Fibroblast of pulmonary artery (primary cell): ENCODE measurements at places on chromosomes 5 and 9.

- no peak for DNase-seq
Measured at GRCh38 chr5:8633259-8633658, 764.3 kb downstream of the MTRR start.

DNA sequence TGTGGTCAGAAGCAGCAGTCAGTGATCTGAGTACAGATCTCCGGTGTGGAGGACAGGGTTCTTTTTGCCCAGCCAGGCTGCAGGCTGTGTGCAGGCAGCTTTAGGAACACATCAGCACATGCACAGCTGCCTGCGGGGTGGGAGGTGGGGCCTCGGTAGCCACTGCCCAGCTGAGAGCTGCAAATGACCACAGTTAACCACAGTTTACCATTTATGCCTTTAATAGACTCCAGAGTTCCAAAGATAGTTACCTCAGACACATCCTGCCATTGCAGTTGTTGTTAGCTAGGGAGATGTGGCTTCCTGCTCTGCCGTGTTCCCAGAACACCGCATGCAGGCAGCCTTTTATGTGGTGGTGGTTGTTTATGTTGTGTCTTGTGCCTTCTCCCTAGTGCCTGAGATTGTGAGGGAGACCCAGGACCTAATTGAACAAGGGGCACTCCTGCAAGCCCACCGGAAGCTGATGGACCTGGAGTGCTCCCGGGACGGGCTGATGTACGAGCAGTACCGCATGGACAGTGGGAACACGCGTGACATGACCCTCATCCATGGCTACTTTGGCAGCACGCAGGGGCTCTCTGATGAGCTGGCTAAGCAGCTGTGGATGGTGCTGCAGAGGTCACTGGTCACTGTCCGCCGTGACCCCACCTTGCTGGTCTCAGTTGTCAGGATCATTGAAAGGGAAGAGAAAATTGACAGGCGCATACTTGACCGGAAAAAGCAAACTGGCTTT is 10.2 kb downstream of the EXOC3 start:
- no peak for DNase-seq

DNA sequence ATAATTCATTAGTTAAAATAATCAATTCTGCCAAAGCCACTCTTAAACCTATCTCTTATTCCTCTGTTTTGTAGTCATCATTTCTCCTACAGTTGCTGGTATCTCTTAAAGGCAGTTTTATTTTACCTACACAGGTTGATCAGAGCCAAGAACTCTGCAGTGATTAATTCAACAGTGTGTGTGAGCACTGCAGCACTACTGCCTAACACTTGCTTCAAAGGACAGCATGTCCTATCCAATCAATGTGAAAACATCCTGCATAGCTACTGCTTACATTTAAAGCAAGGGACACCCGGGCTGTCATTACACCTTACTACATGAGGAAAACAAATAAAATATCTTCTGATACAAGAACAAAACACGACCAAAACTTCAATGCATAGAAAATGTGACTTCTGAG is 45.1 kb upstream of the HK3 start:
- DNase-seq: no peak

GRCh38 chr5:163373436-163374084 is 63.8 kb upstream of the CCNG1 start:
- no peak for DNase-seq

DNA sequence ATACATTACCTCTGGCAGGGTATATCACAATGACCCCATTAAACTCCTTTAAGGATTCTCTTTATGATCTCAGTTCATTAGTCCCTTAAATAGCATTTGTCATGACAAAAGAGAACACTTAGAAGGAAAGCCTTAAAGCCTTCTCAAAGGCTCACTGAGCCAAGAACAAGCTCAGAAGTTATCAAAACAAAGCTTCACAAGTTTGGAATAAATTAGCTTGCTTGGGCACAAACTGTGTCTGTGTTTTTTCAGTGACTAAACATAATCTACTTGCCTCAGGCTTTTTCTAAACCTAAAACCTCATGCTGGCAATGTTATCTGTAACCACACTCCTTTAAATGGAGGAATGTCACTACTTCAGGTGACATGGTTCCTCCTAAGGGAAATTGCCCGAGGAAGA is 1114.9 kb upstream of the C9orf72 start:
- no peak for DNase-seq

- no peak for DNase-seq
Measured at GRCh38 chr5:95068289-95068910, 216.5 kb downstream of the MCTP1 start.

GRCh38 chr9:77099388-77099787 is 77.9 kb upstream of the VPS13A start:
- no peak for DNase-seq

GRCh38 chr5:142870532-142871362 is 100.6 kb downstream of the ARHGAP26 start:
- no peak for DNase-seq

DNA sequence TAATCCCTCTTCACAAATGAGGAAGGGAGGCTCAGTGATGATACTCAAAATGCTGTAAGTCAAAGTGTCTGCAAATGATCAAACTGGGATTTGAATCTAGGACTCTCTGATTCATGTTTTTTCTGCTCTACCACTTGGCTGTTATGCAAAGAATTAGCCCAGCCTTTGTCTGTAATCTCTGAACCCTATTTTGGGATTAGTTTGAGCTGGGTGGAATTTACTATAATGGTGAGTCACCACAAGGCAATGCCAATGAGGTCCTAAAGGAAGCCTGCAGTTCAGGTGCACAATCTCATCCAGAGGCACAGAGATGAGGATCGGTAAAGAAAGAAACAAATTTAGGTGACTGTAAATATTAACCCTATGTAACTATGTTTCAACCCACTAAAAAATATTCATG is 29.2 kb downstream of the RFK start:
- peak; percentile 58 for DNase-seq

- DNase-seq: no peak
Measured at GRCh38 chr5:151255621-151256286, 2.8 kb downstream of the GM2A start.

- no peak for DNase-seq
Measured at GRCh38 chr5:171891150-171891549, 105.5 kb downstream of the SMIM23 start.

GRCh38 chr9:105711867-105712266 is 17.5 kb downstream of the TMEM38B start:
- DNase-seq: no peak

DNA sequence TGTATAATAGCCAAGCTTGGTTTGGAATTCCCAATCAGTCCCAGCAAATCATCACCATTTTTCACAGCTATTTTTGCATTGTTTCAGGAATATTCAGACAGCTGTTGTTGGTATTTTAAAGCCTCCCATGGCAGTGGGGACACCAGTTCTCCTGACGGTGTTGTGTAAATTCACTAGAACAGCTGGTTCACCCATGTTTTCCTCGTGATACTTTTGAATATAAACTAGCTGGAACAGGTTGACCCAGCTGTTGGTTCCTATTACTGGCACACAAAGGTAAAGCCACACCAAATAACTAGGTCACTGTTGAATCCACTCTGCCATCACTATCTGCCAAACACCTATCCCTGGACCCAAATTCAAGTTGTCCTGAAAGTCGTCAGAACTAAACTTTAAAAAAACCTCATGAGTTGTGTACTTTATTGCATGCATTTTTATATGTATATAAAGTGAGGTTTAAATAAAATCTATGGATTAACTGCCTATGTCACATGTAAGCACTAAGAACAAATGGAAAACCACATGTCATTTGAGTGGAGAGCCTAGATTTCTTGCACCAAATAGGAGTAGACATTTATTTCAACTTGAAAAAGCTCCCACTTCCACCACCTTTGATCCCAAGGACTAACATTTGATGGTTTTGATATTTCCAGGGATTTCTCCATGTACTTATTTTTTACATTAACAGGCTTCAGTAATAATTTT is 121.9 kb upstream of the PIK3R1 start:
- DNase-seq: no peak

- DNase-seq: peak; percentile 83
Measured at GRCh38 chr5:125484272-125484741, 737.9 kb upstream of the ZNF608 start.

- DNase-seq: peak; percentile 39
Measured at GRCh38 chr5:16492398-16493140, 27.0 kb upstream of the ZNF622 start.

- peak; percentile 13 for DNase-seq
Measured at GRCh38 chr5:35319333-35320002, 89.2 kb upstream of the PRLR start.

DNA sequence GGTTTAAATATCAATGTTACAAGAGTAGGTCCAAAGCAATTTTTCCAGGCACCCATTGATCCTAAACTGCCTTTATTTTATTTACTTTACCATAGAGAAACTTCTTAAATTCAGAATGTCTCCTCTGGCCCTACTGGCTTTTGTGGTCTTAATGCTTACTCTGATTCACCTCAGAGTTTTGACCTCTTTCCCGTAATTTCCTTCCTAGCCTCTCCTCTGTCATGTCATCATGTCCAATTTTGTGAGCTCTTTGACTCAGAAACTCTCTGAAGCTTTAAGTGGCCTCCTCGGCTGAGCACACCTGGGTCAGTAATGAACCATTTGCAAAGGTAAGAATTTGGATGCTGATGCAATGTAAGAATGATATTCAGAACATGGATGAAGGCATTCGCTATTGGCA is 303.8 kb upstream of the CDH18 start:
- no peak for DNase-seq

DNA sequence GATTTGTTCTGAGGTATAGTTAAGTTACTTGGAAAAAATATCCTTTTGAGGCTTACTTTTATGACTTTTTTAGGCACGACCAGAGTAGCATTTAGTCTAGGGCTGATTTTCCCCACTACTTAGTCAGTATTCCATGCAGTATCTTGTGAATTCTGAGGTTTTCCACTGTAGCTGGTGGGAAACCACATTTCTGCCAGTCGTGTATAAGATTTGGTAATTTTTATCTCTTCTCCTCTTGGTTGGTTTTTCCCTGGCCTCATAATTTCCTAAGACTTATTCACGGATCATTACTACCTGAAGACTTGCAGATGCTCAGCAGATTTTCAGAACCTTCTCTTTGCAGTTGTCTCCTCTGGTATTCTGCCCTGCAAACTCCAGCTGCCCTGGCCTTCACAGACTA is 23.5 kb downstream of the MTREX start:
- no peak for DNase-seq

GRCh38 chr5:112738191-112738560 is 491 bp downstream of the APC start:
- no peak for DNase-seq

DNA sequence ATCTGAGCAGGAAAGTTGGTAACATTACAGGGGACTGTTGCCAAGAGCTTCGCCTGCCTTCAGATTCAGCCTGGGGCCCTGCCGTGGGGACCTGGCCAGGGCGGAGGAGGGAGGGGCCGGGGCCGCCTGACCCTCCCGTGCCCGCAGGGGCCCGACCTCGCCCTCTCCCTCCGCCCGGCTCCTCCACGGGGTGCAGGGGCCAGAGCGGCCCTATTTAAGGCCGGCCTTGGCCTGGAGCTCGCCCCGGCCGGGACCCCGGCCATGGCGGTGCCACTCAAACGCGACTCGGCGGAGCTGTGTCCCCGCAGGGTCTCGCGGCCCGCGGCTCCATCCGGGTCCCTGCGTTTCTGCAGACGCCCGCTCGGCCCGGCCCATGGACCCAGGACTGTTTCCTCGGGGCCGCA is 757 bp downstream of the TMEM250 start:
- peak; percentile 22 for DNase-seq

GRCh38 chr9:126499911-126500599 is 113.7 kb upstream of the LMX1B start:
- DNase-seq: no peak

- no peak for DNase-seq
Measured at GRCh38 chr9:92265154-92265553, 28.3 kb downstream of the IARS1 start.

DNA sequence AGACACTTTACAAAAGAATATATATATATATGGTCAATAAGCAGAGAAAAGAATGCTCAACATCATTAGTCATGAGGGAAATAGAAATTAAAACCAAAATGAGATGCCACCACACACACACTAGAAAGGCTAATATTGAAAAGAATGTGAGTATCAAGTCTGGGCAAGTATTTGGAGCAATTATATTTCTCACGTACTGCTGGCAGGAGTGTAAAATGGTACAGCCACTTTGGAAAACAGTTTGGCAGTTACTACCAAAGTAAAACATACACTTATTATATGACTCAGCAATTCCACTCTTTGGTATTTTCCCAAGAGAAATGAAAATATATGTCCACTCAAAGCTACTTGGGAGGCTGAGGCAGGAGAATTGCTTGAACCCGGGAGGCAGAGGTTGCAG is 29.8 kb downstream of the NEUROG1 start:
- no peak for DNase-seq

GRCh38 chr9:129675620-129676019 is 10.2 kb downstream of the PRRX2 start:
- no peak for DNase-seq
